Stimulated activated CD8-positive, alpha-beta memory T cell treated with anti-CD3 and anti-CD28 coated beads, Interleukin-4, amount 100 ng/mL, for 1 hour (primary cell): ENCODE measurements at places on chromosomes 12 and 14.

DNA sequence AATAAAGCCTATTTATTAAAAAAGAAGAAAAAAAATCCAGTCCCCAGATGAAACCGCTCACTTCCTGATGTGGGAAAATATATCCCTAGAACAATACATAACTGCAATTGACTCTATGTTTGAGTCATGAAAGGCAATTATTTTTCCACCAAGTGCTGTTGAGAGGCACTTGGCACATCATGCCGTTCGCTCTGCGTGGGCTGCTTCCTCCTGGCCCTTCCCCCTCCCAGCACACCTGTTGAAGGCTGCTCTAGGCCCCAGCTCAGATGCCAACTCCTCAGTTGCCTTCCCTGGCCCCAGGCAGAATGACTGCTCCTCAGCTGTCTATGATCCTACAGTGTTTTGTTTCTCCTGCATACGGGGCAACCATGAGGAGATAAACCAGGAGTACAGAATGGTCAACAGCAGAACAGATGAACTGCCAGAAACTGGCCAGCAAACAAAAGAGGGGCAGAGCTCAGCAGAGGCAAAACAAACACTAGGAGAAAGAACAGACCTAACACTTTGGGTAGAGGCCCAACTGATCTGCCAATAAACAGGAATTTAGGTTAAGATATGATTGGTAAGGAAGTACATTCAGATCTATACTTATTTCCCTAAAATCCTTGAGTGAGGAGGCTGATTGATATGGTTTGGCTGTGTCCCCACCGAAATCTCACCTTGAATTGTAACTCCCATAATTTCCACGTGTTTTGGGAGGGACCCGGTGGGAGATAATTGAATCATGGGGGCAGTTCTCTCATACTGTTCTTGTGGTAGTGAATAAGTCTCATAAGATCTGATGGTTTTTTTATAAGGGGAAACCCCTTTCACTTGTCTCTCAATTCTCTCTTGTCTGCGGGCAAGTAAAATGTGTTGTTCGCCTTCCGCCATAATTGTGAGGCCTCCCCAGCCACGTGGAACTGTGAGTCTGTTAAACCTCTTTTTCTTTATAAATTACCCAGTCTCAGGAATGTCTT is 58.6 kb downstream of the SLC38A1 start:
- DNase-seq, result no peak

GRCh38 chr12:43208221-43208620 is 343.8 kb downstream of the ADAMTS20 start:
- DNase-seq, result no peak

DNA sequence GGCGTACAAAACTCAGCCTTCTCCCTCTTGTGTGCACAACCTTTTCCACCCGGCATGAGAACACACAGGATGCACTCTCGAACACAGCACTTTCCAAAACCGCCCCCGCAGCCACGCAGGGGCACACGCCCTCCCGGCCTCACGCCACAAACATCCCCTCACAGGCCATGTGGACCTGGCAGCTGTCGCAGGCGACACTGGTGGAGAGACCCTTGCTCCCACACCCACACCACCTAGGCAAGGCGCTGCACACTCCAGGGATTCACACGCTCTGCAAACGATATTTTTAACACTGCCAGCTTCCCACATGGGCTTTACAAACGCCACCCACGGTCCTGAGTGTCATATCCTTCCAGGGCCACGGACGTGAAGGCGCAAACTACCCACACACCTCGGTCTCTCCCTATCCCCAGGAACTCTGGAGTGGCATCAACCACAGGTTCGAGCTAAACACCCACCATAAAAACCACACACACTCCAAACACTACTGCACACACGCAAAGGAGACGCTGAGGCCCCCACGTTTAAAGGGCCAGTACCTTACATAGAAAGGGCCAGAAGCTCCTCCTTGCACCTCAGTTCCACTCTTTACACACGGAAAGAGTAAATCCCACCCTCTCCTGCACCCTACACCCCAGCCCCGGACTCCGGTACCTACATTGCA is 12.4 kb upstream of the ITGB7 start:
- DNase-seq, result no peak

- no peak for DNase-seq
Observed at GRCh38 chr14:31700282-31701074, 139.3 kb downstream of the NUBPL start.

DNA sequence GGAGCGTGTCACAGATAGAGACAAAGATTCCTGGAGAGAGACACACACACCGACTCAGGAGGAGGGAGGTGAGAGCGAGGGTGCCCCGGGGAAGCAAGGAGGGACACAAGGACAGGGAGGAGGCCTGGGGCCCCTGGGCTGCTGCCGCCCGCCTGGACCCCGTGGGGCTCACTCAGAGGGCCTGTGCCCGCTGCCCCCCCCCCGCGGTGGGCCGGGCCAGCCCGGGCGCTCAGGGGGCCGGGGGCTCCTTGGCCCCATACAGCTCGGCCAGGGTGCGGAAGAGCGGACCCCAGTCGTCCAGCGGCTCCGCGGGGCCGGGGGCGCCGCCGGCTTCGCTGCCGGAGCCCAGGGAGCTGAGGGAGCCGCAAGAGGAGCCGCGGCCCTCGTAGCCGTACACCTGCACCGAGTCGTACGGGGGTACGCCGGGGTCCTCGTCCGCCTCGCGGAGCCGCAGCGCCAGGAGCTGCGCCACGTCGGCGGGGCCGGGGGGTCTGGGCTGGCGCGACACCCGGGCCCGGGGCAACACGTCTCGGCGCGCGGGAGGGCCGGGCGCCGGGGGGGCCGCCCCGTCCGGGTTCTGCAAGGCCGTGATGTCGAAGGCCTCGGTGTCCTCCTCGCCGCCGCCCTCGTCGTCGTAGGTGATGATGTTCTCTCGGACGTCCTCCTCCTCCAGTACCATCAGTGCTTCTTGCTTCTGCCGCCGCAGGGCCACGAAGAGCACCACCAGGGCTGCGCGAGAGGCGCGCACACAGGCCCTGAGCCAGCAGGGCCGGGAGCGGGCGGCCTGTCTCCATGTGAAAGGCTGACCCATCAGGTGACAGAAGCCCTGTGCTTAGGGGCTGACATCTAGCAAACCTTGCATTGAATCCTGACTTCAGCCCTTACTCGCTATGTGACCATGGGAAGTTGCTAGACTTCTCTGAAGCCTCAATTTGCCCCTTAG is 6.0 kb downstream of the PSMB11 start:
- DNase-seq, result no peak

DNA sequence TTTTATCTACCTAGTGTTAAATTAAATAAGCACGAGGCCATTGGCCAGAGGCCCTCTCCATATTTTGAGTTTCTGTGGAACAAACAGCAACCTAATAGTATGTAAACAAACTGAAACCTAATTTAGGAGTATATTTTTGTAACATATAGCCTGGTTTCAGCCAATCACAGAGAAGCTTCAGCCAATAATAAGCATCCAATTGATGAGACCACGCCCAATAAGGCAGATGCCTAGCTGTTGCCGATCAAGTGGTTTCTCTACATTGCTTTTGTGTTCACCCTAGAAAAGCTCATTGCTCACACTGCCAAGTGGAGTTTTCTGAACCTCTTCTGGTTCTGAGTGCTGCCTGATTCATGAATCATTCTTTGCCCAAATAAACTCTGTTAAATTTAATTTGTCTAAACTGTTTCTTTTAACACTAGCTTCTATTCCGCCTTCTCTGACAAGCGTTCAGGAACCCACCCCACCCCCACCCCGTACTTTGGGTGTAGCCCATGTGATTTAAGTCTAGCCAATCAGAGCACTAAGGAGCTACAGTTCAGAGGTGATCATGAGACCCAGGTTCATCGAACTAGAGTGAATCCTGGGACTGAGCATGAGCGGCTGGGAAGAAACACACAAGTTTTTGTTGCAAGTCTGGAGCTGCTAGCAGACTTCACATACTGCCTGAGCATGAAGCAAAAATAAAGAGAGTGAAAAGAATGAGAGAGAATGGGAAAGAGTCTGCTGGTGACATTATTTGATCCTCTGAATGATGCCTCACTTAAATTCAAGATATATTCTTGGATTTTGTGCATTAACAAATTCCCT is 21.5 kb upstream of the LTA4H start:
- no peak for DNase-seq

DNA sequence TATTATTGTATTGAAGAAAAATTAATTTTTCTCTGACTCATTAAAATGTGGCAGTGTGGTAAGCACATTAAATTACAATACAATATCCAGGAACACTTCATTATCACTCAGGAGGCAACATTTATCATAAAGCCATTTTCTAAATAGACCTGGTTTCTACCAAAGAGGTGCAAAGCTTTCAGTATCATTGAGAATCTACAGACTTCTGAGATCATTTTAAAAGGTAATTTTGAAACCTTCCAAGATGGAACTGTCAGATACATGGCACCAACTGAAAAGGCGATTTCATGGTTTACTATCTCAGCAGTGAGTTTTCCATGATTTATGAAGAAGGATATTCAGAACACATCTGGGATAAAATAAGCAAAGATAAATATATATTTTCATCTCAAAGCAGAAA is 85.8 kb downstream of the KITLG start:
- DNase-seq, result no peak

DNA sequence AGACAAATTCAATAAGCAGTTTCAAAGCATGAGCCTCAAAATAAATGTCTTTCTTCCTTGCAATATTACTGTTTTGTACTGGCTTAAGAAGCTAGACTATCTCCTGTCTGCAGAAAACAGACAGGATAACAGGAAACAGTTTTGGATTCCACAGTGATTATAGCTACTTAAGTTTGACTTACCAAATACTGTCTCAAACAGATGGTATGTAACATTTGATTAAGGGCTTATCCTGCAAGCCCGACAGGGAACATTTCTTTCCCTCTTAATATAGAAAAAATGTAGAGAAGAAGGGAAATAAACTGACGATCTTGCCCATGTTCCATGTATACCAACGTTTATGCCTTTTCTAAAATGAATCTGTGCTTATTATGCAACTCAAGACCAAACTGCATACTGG is 179.9 kb upstream of the EEA1 start:
- no peak for DNase-seq

- DNase-seq, result no peak
Observed at GRCh38 chr14:36477266-36477665, 42.8 kb downstream of the NKX2-1 start.

- no peak for DNase-seq
Observed at GRCh38 chr12:77795699-77796098, 35.0 kb upstream of the NAV3 start.

GRCh38 chr12:98149691-98150210 is 365.6 kb upstream of the TMPO start:
- no peak for DNase-seq

GRCh38 chr14:104981699-104982541 is 3.7 kb upstream of the CLBA1 start:
- DNase-seq, result no peak

- DNase-seq, result no peak
Observed at GRCh38 chr12:104736307-104736706, 221.8 kb downstream of the SLC41A2 start.

GRCh38 chr12:46686267-46686942 is 139.4 kb downstream of the SLC38A4 start:
- no peak for DNase-seq

DNA sequence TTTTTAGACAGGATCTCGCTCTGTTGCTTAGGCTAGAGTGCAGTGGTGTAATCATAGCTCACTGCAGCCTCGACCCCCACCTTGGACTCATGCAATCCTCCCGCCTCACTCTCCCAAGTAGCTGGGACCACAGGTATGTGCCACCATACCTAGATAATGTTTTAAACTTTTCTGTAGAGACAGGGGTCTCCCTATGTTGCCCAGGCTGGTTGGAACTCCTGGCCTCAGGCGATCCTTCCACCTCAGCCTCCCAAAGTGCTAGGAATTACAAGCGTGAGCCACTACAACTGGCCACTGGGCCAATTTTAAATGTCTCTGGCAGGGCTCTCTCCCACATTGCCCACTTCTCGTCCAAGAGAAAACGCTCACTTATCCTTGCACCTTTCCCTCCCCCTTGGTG is 66.5 kb upstream of the DACT1 start:
- no peak for DNase-seq

GRCh38 chr14:104221636-104222369 is 83.4 kb downstream of the KIF26A start:
- DNase-seq, result no peak

GRCh38 chr12:1305791-1306500 is 288.4 kb downstream of the FBXL14 start:
- no peak for DNase-seq

GRCh38 chr14:51093371-51094281 is 1.3 kb downstream of the TRIM9 start:
- no peak for DNase-seq

DNA sequence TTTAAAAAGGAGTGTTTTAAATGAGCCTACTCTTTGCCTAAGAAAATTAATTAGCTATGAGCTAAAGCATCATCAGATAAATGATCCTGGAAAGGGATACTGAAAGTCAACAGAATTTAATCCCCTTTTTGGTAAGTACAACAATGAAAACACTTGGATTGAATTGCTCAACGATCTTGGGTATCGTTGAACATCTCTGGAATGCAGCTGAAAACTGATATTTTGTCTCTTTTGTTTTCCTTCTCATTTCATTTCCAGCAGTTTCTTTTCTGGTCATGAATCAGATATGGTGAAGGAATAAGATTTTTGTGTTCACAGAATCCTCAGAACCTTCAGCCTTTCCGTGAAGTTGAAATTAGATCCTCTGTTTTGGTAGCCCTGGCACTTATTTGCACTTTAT is 771.2 kb downstream of the FSCB start:
- DNase-seq, result no peak

DNA sequence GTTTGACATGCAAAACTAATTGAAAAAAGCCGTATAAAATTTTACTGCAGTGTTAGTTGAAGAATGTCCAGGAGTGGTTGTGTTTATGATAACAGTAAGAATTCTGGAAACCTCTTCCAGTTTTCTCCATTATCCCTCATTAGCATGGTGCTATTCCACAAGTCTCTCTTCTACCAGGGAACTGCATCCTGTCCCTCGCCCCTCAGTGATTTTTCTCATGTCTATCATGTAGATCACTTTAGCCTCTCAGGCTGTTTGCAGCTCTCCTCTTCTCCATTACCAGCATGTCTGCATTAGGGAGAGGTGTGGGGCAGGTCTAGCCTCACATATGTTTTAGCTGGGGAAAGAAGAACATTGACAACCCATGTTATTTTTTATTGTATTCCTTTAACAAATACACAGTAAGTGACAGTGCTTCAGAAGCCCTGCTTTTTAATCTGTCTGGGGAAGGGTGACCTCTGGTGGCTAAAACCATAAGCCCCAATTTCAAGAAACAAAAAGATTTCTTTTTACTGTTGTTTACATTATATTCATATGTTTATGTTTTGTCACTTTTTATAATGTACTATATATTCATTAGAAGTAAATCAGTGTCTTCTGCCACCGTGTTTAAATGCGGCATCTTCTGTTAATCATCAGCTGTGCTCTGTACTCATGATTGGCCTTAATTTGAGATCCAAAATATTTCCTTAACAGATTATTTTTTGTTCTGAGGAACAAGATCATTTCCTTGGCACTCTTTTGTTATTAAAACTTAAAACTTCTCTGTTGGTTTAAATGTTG is 70.7 kb downstream of the RASSF8 start:
- no peak for DNase-seq

- DNase-seq, result no peak
Observed at GRCh38 chr14:54815016-54815415, 87.6 kb downstream of the GCH1 start.
